Stimulated activated CD4-positive, alpha-beta T cell treated with anti-CD3 and anti-CD28 coated beads, TNF-alpha, amount 100 ng/mL, for 4 hours (primary cell): ENCODE measurements at places on chromosomes 11 and 22.

DNA sequence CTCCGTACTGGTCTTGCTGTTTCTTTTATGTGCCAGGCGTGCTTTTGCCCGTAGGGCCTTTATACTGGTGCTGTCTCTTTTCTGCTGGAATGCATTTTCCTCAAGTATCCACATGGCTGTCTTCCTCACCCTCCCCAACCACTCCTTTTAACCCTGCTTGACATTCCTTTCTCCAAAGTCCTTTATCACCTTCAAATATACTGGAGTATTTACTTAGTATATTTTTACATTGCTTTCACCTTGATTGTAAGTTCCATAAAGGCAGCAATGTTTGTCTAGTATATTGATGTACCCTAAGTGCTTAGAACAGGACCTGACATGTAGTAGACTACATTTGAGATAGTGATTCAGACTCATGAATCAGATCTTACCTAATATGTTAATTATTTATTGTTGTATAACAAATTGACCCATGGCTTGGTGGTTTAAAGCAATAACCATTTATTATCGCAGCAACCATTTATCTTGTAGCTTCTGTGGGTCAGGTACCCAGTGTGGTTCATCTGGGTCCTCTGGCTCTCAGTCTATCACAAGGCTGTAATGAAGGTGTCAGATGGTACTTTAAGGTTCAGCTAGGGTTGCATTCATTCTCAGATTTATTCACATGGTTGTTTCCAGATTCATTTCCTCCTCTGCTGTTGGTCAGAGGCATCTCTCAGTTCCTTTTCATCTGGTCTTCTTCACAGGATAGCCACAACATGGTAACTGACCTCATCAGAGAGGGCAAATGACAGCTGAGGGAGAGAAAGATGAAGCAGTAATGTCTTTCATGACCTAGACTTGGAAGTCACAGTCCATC is 34.2 kb downstream of the DDX10 start:
- no peak for DNase-seq

- no peak for DNase-seq
Measured at GRCh38 chr22:39658367-39658766, 87.8 kb downstream of the CACNA1I start.

DNA sequence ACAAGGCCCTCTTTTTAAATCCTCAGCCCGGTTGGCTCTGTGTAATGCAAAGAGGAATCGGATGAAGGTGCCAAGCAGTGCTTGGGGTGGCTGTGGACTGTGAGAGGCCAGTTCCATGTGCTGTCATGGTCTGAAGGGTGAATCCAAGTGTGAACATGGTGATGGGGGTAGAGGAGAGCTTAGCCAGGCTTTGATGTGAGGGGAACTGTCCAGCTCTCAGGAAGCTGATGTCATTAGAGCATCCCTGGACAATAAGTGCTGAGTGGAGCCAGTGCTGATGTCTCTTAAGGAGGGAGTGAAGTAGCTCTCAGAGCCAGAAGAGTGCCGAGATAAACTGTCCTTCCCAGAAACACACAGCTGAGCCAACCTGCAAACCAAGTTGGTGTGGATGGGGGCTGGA is 53.6 kb downstream of the NAV2 start:
- DNase-seq, result no peak

GRCh38 chr11:32388871-32389770 is 46.2 kb downstream of the WT1 start:
- DNase-seq, result no peak

DNA sequence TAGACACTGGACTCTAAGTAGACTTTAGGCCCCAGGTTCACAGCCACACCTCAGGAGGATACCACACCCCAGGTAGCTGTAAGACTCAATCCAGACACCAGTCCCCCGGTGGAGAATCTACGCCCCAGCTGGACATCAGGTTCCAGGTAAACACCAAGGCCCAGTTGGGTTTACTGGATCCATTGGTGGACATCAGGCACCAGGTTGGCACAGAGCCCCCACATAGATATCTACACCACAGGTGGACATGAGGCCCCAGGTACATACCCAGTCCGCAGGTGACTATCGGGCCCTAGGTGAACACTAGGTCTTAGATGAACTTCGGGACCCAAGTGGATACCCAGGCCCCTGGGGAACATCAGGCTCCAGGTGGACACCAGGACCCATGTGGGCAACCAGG is 58.9 kb upstream of the SEPTIN5 start:
- no peak for DNase-seq

DNA sequence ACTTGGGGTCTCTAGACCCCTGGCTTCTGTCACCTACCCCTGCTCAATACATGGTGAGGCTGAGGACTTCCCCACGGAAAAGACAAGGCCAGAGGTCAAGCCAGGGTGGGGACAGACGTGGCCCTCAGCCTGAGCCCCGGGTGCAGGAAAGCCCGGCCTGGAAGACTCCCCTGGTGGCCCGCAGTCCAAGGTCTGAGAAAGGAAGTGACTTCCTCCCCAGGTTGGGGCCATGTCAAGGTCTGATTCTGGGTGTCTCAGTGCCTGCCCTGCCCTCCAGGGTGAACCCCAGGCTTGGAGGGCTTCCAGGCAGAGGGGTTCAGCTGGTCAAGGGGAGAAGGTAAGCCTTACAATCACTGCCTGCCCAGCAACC is 3.9 kb downstream of the CTSD start:
- DNase-seq, result no peak

- peak; percentile 99 for DNase-seq
Measured at GRCh38 chr11:72080326-72081183, at the start of the genes LRRC51 and NUMA1. Gene LRRC51, plus strand, starts transcription at chr11:72080850. Its CDS starts 8,234 bp downstream, at chr11:72089084. Gene NUMA1, minus strand, starts transcription at chr11:72080542. Its CDS starts 44,599 bp downstream, at chr11:72035943.

DNA sequence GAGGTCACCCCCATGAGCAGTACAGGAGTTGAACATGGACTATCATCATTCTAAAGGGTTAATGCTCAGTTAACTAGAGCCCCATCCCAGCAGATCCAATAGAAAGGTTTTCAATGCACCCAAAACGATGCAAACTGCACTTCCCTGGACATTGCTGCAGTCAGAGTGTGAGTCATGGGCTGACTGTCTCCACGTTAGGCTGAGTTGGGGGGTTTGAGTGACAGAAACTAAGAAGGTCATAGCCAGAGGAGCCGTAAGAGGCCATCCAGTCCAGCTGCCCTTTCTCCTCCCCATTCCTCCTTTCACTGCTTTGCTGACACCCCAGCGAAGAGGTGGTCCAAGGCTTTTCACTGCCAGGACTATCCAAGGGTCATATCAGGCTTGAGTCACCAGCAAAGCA is 10.5 kb upstream of the OR2AT4 start:
- DNase-seq, result no peak

- DNase-seq, result no peak
Measured at GRCh38 chr22:39395936-39396796, 3.4 kb upstream of the TAB1 start.

- no peak for DNase-seq
Measured at GRCh38 chr11:95703049-95703448, 86.5 kb downstream of the FAM76B start.

DNA sequence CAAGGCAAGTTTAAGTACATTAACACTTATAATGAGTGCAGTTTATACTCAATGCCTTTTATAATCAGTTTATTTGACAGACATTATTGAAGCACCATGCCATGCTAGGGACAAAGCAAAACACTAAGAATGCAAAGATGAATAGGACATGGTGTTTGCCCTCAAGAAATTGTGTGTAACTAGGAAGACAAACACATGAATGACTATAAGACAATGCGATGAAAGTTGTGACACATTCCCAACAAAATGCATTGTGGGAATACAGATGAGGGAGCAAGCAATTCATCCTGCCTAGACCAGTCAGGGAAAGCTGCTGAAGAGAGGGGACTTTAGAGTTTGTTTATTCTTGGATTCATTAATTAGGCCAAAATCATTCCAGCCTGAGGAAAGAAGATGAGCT is 133.8 kb upstream of the TRPC6 start:
- no peak for DNase-seq

- DNase-seq, result no peak
Measured at GRCh38 chr11:75555079-75555811, 6.8 kb upstream of the SERPINH1 start.

DNA sequence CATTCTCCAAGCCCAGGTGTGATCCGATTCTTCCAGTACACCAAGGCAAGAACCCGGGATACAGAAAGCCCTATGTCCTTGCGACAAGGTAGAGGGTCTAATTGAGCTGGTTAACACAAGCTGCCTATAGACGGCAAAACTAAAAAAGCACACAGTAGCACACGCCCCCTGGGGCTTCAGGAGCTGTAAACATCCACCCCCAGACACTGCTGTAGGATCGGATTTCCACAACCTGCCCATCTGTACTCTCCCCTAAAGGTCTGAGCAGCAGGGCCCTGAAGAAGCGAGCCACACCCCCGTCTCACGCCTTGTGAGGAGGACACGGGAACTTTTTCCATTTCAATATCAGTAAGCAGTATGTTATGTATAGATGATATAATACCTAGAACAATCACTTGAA is 624.7 kb downstream of the BUD13 start:
- DNase-seq, result no peak

- no peak for DNase-seq
Measured at GRCh38 chr11:293271-293851, 4.4 kb downstream of the PGGHG start.

DNA sequence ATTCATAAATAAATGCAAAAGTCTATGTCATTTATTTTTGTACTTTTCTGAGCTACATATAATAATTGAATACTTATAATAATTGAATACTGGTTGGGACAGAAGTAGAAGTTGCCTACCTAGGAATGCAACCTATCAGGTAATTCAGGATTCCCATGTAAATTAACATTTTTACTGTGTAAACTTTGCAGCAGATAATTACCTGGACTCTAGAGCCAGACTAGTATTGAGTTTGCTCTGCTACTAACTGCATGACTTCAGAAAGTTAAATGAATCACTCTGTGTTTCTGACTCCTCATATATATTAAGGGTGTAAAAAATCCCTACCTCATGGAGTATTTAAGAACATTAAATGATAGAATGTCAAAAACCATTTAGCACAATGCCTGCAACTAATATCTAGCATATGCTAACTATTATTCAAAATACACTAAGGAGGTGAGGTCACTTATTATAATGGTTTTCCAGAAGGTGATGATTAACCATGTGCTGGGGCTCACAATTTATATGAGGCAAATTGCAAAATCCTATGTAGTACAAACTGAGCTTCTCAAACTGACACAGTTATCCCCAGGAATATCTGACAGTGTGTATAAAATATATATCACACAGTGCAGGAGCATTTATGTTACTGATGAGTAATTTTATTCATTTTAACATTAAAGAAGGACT is 138.1 kb upstream of the ANO3 start:
- no peak for DNase-seq

- DNase-seq, result no peak
Measured at GRCh38 chr11:118111744-118112035, 24.9 kb upstream of the SMIM35 start.
